ENCODE measurements at places on chromosomes 4 and X.

DNA sequence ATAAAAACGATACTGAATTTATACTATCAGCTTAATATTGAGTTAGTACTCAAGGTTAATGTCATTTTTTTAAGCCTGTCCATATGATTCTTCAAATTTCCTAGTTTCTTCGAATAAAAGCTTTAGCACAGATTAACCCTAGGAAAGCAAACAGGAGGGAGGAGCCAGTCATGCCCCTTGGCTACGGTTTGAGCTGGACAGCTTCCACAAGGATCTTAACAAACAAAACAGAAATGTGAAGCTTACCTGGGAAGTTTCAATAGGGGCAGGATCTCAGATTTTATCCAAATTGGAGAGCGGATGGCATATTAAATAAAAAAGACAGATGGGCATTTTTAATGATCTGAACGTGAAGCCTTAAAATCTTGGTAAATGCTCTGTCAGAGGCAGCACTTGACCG lies 2.3 kb downstream of the NWD2 start:
- DNase-seq: peak; percentile 12

- no peak for DNase-seq
These were observed 72.0 kb downstream of the NEXMIF start for GRCh38 chrX:74853255-74853654.

DNA sequence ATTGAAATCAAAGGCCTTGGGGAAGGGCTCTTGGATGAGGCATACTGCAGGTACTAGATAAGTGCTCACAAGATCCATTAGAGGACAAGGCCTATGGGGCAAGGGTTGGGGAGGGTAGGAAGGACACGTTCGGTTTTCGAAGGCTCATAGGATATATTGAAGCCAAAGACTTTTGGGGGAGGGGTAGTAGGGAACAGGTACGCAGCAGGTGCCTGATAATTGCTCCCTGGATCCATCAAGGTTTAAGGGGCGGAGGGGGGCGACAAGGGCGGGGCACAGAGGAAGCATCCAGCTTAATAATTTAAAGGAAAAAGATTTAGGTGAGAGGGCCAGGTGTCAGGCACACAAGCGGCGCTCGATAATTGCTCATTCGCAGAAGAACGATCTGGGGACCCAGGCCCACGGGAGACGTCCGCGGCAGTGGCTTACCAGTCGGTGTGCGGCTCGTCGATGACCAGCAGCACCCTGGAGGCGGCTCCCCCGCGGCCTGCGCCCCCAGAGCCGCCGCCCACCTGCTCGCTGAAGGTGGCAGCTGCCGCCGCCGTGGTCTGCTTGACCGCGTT lies 653 bp downstream of the SYN1 start:
- no peak for DNase-seq

DNA sequence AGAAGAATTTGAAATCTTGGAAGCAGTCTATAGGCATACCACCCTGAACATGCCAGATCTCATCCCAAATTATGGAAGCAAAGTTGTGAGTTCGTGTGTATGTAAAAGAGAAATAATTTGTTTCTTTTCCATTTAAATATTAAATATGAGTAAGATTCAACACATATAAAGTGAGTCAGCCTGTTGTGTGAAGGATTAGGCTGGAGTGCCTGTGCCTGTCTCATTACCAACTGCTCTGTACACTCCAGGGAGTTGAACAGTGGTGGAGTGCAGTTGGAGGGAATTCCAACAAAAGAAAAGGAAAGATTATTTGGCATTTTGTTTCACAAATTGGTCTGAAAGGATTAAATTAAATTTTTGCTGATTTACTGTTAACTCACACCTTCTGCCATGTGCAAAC lies 435.6 kb downstream of the FAT4 start:
- DNase-seq: no peak

- DNase-seq: no peak
These were observed 3.8 kb downstream of the DOK7 start for GRCh38 chr4:3466691-3467600.

DNA sequence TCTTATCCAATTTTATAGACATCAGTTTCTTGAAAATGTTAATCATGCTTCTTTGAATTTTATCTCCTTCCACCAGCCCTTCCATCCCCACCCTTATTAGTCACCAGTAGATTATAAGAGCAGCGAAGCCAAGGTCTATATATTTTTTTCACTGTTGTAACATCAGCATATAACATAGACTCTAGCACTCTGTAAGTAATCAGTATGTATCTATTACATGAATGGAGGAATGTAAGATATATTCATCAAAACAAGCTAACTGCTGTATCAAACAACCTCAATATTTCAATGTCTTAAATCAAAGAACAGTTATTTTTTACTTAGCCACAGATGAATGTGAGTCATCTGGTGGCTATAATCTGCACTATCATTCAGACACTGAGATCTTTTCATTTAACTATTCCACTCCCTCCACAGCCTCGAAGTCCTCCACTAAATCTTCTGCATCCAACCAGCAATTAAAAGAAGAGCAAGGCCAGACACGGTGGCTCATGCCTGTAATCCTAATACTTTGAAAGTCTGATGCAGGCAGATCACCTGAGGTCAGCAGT lies 178.9 kb downstream of the CENPC start:
- DNase-seq: no peak

- no peak for DNase-seq
These were observed 251.6 kb downstream of the USP46 start for GRCh38 chr4:52407545-52407944.

DNA sequence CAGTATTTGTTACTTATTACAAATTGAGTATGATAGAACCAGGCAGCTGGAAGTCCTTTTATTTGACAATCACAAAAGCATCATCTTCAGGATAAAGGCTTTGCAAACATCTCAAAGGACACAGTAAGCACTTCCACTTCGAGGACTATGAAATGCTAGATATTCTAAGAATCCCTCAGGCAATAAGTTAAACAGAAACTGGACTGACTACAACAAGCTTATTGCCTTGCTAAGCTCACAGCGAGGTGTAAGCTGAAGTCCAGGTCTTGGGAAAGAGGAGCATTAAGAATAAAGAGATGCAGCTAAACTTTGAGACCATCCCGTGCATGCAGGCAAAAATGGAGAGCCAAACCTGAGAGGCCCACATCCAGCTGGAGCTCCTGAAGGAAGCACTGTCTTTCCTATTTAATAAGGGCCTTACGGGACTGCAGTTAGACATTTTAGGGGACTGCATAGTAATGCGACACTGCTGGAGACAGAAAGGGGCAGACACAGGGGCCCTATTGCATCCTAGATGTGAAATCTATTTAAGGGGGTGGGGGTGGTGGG lies 38.7 kb downstream of the DCHS2 start:
- no peak for DNase-seq

DNA sequence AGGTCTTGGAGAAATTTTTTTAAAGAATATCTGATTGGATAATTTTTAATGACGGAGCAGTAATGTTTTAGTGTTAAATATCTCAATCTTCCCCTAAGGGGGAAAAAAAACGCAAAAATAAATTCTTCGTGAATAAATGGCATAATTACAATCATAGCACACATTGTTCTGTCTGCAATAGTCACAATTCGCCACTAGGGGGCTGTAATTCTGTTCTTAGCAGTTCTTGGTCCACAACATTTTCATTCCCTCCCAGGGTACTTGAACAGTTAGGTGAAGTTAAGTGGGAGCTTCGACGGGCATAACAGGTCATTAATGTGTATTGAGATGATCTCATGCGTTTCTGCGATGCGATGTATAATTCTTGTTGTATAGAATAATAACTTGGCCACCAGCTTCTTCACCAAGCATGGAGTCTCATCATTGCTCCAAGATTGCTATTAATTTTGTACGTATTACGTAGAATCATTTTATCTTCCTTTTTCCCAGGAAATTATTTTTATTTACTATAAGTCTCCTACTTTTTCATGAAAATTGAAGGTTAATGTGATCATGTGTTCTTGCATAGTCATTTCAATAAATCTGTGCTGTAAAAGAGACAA lies 27.2 kb downstream of the HTR2C start:
- peak; percentile 71 for DNase-seq

DNA sequence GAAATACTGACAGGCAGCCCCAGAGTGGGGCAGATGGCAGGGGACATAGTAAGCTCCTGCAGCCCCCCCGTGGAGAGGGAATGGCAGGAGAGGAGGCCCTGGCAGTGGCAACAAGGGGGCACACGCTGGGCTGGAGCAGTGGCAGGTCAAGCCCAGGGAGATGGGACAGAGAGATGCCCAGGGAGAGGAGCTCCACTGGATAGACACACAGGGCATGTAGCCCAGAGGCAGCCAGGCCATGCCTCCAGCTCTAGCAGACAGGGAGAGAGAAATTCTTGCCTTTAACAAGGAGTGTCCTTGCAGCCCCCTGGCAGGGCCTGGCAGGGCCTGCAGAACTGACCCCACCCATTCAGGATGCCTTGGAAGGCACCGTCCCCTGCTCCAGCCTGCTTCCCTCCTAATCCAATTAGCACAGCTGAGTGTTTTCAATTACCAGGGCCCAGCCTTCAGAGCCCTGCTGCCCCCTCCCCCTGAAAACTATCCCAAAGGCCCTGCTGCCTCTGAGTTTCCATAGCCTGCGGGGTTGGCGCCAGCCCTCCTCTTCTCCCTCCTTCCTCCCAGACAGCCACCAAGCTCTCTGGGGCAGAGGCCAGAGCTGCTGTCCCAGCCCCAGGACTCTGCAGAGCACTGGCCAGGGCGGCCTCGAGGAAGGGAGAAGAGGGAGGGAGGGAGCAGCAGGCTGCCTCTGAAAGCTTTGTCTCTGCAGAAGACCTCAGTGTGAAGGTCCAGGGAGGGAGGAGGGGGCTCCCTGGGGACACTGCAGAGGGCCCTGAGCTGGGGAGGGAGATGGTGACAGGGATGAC lies 12.5 kb downstream of the L1CAM start:
- no peak for DNase-seq

GRCh38 chr4:91035276-91035675 lies 908.1 kb downstream of the CCSER1 start:
- no peak for DNase-seq

GRCh38 chr4:163681208-163681821 lies 186.8 kb downstream of the TMA16 start:
- DNase-seq: peak; percentile 42

DNA sequence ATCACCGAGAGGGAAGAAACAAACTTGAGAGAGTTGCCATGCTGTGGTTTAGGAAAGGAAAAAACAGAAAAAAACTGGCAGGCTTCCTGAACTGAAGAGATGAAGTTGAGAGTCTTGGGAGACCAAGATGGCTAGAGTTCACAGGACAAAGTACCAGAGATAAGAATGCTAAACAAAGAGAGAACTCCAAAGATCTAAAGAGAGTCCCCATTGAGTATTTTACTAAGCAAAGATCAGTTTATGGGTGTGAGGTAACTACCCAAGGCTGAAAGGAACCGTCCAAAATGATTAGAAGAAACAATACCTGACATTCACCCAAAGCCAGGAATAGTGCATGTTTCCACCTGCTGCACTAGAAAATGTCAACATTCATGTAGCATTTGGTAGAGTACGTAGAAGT lies 21.8 kb upstream of the COX7B2 start:
- DNase-seq: no peak

GRCh38 chr4:151322570-151322969 lies 2.8 kb downstream of the SH3D19 start:
- no peak for DNase-seq

GRCh38 chrX:112642349-112642748 lies 37.4 kb downstream of the LHFPL1 start:
- DNase-seq: peak; percentile 69

GRCh38 chrX:155009994-155010472 lies 12.5 kb downstream of the F8 start:
- DNase-seq: no peak

DNA sequence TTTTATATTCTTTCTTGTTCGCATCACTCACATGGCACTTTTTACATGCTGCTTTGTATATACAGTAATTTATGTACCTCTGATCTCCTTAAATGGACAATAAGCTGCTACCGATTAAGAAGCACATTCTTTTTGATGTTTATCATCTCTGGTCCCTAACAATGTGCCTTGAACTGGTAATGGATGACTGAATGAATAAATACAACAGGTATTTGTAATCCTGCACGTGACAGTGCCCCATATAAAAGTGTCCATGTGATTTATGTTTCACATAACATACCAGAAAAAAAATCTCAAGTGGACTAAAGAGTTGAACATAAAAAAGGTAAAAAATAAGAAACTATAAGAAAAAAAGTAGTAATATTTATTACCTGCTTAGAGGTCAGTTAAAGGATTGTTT lies 7.7 kb upstream of the SLAIN2 start:
- no peak for DNase-seq

- DNase-seq: no peak
These were observed 668.5 kb downstream of the PCDH18 start for GRCh38 chr4:136863756-136864155.

DNA sequence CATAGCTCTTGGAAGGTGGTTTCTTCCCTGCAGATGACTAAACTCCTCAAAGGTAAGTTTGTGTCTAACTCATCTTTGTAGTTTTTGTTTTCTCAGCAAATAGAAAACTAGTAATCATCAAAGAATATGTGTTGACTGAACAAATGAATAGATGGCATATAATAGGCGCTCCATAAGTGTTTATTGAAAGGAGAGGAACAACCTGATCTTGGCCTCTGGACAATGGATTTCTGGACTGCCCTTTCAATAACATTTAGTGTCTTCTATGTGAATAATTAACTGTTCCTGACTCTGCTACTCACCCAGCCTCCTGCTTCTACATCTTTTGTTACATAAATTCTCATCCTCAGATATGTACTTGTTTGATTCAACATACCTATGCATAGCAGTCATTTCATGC lies 399.1 kb downstream of the PPP1R2C start:
- no peak for DNase-seq

DNA sequence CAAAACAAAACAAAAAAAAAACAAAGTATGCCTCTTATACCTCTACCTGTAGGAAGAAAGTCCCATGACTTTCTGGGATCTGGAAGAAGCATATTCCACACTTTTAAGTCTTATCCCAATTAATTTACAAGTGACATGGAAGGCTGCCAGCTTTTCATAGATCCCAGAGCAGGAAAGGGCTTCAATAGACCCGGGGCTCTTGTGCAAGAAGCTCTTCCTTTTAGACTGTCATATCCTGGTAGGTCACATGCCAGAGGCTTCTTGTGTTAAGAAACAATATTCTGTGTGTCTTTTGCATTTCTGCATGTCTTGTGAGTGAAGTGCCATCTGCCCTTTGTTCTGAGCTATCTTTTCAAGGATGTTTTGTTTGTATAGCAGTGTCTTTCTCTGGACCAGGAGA lies 84.4 kb upstream of the PHOX2B start:
- no peak for DNase-seq
